ENCODE measurements at places on chromosomes 7 and 10.

- DNase-seq, result no peak
Measured at GRCh38 chr10:50653142-50653541, 29.4 kb upstream of the SGMS1 start.

GRCh38 chr7:136139417-136139816 lies 162.3 kb upstream of the MTPN start:
- DNase-seq, result no peak

GRCh38 chr7:139823959-139824521 lies 5.0 kb upstream of the TBXAS1 start:
- DNase-seq, result no peak

DNA sequence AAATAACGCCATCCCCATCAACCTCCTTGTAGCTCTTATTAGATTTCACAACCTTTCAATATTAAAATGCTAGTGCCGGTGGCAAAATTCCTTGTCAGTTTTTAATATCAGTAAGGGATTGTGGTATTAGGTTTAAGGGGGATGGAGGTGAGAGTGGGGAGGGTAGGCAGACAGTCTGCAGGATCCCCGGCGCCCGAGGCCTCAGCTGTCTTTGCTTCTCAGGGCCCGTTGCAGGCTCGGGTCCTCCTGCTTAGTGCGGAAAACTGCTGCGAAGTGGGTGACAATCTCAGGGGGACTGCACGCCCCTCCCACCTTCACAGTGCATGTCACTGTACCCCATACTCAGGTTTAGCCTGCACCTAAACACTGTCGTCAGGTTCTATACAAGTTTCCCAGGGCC lies 274.3 kb upstream of the PODXL start:
- DNase-seq, result no peak
